ENCODE measurements at places on chromosomes 3 and 15.

- no peak for DNase-seq
These were observed 1.1 kb downstream of the TICRR start for GRCh38 chr15:89576417-89576773.

- no peak for DNase-seq
These were observed 111.0 kb downstream of the ADAMTS17 start for GRCh38 chr15:100230784-100231183.

- no peak for DNase-seq
These were observed 34.4 kb downstream of the B3GNT5 start for GRCh38 chr3:183287301-183287971.

GRCh38 chr3:155231792-155232191, 61.7 kb downstream of the STRIT1 start:
- no peak for DNase-seq

DNA sequence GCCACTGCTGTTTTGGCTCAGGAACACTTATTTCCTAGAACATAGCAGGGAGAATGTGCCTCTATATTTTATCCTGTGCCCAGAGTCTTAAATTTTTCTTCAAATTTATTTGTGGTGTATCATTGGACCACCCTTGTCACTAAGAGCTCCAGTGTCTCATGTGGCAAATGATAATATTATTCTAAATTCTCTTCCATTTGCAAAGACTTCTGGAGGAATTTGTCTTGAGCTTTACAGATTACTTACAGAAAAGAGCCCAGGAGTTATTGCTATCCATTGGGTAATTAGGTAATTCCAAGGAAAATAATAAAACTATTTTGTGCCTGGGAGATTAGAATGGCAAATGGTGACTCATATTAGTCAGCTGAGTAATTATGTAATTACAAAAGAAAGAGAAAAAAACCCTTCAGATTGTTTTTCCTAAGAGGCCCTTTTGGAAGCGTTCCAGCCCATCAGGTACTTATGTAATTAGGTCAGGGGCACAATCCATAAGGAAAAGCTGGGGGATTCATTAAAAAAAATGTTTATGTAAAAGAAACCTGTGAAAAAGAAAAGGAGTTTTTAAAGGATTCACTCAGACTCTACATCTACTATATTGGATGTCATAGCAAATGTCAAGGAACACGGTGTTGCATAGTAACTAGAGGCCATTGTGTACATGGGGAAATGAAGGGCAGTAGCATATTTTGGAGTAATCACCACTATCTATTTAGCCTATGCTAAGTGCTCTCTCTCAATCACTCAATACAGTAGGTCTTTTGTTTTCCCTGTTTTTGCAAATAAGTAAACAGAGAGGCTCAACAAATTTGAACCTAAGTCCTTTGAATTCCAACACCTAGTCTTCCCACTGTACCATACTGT, 380.9 kb upstream of the RARB start:
- DNase-seq, result no peak

DNA sequence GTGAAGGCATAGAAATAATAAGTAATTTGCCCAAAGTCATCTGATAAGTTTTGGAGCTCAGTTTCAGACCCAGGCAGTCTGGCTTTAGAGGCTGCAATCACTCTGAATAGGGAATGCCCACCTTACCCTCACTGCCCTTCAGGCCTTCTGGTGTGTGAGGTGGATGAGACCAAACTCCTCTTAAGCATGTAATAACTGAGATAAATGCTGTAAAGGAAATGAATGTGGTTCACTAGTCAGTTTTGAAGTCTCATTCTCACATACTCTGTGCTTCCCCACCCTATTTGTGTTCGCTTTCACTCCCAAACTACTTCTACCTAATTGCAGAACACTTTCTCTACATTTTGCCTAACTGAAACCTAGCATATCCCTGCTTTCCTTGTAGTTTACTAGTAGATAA, 144.1 kb downstream of the FILIP1L start:
- DNase-seq, result no peak

DNA sequence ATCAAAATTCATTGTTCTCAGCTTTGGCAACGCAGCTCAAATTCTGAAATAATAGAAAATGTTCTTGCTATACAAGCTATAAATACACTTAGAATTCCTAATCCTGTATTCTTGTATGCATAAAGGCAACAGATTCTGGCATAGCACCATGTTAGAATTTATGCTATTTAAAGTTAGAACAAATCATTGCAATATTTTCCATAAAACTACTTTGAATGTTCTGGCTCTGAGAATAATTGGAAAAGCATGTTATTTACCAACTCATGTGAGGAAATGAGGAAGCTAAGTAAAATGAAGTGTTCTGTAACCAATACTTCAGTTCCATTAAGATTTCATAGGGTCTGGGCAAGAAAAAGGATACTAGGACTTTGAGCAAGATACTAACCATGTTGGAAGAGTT, 888.9 kb downstream of the SQOR start:
- DNase-seq, result no peak

DNA sequence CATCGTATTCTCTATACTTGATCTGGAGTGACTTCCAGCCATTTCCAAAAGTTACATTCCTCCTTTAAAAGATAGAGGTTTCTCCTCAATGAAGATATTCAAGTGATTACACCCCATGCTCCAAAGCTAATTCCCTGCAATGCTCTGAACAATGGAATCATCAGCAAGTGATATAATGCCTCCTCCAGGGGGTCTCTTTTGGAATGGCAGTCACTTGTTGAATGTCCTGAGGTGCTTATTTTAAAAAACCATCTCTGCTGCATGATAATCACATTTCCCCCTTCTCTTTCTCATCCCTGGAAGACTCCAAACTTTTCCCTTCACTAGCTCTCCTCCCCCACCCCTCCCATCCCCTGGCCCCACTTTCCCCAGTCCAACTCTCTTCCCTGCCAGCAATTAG, 2.6 kb downstream of the LHFPL4 start:
- no peak for DNase-seq

- no peak for DNase-seq
These were observed 3.1 kb downstream of the STAG1 start for GRCh38 chr3:136749091-136749490.

- no peak for DNase-seq
These were observed 10.4 kb upstream of the ACAP2 start for GRCh38 chr3:195453236-195453635.

- no peak for DNase-seq
These were observed 638.2 kb upstream of the NAALADL2 start for GRCh38 chr3:174220775-174221554.

DNA sequence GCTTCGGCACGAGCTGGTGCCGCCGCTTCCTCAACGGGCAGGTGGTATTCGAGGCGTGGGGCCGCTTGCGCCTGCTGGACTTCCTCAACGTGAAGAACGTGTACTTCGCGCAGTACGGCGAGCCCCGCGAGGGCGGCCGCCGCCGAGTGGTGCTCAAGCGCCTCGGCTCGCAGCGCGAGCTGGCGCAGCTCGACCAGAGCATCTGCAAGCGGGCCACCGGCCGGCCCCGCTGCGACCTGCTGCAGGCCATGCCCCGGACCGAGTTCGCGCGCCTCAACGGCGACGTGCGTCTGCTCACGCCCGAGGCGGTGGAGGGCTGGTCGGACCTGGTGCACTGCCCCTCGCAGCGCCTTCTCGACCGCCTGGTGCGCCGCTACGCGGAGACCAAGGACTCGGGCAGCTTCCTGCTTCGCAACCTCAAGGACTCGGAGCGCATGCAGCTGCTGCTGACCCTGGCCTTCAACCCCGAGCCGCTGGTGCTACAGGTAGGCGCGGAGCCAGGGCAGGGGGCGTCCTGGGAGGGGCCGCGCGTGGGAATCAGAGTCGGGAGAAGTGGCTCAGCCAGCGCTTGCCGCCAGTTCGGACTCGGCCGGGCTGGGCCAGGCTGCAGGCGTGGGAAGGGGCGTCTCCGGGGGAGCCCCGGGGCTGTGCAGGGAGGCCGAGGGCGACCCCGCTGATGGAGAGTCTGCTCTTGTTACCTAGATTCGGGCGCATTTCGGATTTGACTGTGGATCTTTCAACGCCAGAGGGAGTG, 1.1 kb downstream of the DIPK2A start:
- peak; percentile 60 for DNase-seq

DNA sequence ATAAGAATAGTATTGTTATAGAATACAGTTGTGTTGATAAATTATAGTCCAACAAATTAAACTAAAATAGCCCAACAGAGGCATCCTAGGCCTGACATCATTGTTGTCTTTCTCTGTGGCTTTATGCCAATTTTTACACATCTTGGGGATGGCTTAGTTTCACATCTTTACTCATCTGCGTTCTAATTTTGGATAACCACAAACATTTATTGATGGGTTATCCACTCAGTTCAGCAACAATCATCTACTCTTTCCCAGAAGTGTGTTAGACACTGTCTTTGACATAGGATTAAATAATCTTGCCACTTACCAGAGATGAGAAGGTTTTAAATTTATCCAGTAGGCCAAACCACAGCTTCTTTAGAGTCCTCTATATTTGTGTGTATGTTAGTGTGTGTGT, 120.8 kb upstream of the PHLDB2 start:
- no peak for DNase-seq

All from AML-193 (cell line).